ENCODE measurements at places on chromosomes 7 and 10. TPM values are rescaled to one million over a fixed set of nuclear protein-coding genes. Genes with fewer than 3 reads are reported as not detected.

The HOGA1 gene
- total RNA-seq: 0.67 TPM

The KLHDC10 gene
- total RNA-seq: 20.3 TPM

The POLD2 gene
- total RNA-seq: 140 TPM

The ANKRD2 gene
- not detected for total RNA-seq

DNA sequence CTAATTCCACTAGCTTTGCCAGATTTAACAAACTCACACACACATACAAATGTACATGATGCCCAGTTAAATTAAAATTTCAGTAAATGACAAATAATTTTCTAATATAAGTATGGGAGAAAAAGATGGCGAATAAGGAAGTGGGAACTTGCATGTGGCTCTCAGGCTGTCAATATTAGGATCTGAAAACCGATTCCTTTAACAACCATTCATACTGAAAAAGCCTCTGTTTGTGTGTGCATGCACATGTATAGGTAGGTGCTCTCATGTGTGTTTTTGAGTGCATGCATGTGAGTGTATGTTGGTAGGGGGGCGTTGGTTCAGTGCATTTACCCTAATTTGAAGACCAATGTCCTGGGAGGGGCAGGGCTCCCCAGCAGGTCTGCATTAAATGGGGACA is 125.3 kb downstream of the HTR7 start:
- DNase-seq: no peak
- no peaks in the 10 kb centered on the region for H3K36me3 ChIP-seq
- no peaks in the 10 kb centered on the region for H3K27me3 ChIP-seq
- H3K27ac ChIP-seq: no peak overlapping the region
- no peaks in the 10 kb centered on the region for H3K4me1 ChIP-seq

- H3K4me1 ChIP-seq: no peaks in the 10 kb centered on the region
- no peak overlapping the region for H3K27ac ChIP-seq
- DNase-seq: no peak
- no peaks in the 10 kb centered on the region for H3K27me3 ChIP-seq
These were observed 83.1 kb upstream of the IGFBP3 start for GRCh38 chr7:46003896-46004875.

GRCh38 chr7:5586279-5586962 is 162.8 kb upstream of the TNRC18 start:
- H3K27me3 ChIP-seq: no peaks in the 10 kb centered on the region
- no peak overlapping the region for H3K27ac ChIP-seq
- H3K4me3 ChIP-seq: no peak overlapping the region
- H3K4me1 ChIP-seq: 0 out of 2 replicates have a peak, but pooled peaks cover 3% of the 10 kb centered on the region
- H3K36me3 ChIP-seq: no peaks in the 10 kb centered on the region
- DNase-seq: no peak

DNA sequence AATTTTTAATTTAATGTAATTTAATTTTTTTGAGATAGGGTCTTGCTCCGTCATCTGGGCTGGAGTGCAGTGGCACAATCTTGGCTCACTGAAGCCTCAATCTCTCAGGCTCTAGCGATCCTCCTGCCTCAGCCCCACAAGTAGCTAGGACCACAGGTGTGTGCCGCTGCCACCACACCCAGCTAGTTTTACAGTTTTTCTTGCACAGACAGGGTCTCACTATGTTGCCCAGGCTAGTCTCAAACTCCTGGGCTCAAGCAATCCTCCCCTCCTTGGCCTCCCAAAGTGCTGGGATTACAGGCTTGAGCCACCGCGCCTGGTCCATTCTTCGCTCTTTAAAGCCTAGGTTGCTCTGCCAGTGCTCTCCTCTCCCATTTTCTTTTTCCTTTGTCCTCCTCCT is 12.9 kb downstream of the CALML3 start:
- H3K27ac ChIP-seq: peak overlapping the region; percentile 55
- DNase-seq: no peak
- no peaks in the 10 kb centered on the region for H3K27me3 ChIP-seq
- no peak overlapping the region for H3K4me3 ChIP-seq

DNA sequence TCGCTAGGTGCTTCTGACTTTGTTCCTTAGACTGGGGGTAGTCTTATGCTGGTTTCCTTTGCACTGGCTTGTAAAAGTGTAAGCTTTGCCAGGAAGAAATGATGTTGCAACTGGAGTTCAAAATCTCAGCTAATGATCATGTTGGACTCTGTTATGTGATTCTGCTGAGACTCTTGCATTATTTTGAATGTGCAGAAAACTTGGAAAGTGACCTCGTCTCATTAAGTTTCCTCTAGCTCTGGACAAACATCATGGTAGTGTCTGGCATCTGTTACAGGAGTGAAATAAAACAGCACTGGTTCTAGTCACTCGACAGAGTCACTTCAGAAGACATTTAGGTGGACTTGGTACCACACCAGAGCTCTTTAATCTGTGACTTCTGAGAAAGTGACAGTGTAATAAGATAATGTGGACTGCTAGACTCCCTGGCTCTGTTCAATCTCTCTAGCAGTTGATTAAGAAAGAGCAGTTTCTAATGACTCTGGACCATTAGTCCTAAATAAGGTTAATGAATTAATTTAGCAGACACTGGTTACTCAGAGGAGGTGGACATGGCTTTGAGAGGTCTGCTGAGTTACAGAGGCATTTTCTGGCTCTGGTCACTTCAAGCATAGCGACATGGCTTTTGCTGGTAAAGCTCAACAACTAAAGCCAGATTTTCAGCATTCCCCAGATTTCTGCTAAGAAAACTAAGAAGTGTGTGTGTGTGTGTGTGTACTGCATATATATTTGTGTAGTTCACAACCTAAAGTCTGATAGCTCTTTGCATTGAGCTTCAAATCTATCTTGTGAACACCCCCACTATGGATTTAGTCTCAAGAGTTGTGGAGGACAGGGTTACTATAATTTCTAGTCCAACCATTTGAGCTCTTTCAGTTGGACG is 2.0 kb downstream of the NRP1 start:
- peak overlapping the region; percentile 58 for H3K4me3 ChIP-seq
- peaks cover 20% of the 10 kb centered on the region for H3K4me1 ChIP-seq
- peak overlapping the region; percentile 86 for H3K27ac ChIP-seq
- DNase-seq: peak; percentile 25

DNA sequence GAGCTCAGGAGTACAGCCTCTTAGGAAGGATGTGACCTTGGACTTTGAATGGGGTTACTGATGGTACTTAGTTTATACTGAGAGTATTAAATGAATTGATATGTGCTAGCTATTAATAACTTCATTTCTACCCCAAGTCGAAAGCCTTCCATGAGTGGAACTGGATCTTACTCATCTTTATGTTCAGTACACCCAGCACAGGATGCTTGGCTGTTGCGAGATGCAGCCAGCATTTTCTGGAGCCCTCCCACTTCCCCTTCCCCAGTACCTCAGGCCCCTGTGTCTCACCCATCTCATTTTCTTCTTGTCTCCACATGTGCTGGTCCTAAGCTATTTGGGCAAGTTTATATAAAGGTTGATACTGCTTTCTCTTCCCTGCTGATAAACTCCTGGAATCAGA is 7.2 kb downstream of the UPP1 start:
- no peak overlapping the region for H3K4me3 ChIP-seq
- H3K27me3 ChIP-seq: no peaks in the 10 kb centered on the region

- H3K4me3 ChIP-seq: no peak overlapping the region
- H3K4me1 ChIP-seq: no peaks in the 10 kb centered on the region
- H3K27ac ChIP-seq: no peak overlapping the region
- no peaks in the 10 kb centered on the region for H3K27me3 ChIP-seq
- no peak for DNase-seq
- H3K36me3 ChIP-seq: no peaks in the 10 kb centered on the region
These were observed 39.9 kb downstream of the CAMK1D start for GRCh38 chr10:12389154-12389734.

GRCh38 chr7:23014681-23015080 is 751 bp upstream of the HYCC1 start:
- H3K36me3 ChIP-seq: no peaks in the 10 kb centered on the region
- DNase-seq: no peak
- H3K4me3 ChIP-seq: no peak overlapping the region
- H3K27me3 ChIP-seq: no peaks in the 10 kb centered on the region

All from Caco-2 (cell line).